ENCODE measurements at places on chromosomes 3 and 15.

DNA sequence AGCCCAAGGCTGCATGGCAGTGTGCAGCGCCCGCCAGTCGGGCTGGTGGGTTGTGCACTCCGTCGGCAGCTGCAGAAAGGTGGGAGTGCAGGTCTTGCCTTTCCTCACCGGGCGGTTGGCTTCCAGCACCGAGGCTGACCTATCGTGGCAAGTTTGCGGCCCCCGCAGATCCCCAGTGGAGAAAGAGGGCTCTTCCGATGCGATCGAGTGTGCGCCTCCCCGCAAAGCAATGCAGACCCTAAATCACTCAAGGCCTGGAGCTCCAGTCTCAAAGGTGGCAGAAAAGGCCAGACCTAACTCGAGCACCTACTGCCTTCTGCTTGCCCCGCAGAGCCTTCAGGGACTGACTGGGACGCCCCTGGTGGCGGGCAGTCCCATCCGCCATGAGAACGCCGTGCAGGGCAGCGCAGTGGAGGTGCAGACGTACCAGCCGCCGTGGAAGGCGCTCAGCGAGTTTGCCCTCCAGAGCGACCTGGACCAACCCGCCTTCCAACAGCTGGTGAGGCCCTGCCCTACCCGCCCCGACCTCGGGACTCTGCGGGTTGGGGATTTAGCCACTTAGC is 4.3 kb downstream of the ISL2 start:
- DNase-seq, result no peak

DNA sequence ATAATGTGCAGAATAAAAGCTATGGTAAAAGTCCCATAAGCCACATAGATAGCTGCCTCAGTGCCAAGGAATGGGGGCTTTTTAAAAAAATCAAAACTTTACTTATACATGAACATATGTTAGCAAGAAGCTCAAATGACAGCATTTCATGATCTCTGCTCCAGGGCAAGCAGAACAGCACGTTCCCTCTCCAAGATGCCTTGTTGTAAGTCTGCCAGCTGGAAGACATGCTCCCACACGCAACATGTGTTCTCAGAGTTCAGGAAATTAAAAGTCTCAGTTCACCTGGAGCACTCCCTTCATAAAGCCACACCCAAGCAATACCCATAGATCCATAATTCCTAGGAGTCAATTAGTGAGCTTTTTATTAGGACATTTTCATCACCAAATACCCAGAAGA is 52.2 kb downstream of the ABI3BP start:
- no peak for DNase-seq

- DNase-seq, result no peak
These were observed 186.4 kb downstream of the ADAMTS9 start for GRCh38 chr3:64501298-64501906.

GRCh38 chr3:188974856-188975599 is 196.7 kb upstream of the TPRG1 start:
- DNase-seq, result no peak

DNA sequence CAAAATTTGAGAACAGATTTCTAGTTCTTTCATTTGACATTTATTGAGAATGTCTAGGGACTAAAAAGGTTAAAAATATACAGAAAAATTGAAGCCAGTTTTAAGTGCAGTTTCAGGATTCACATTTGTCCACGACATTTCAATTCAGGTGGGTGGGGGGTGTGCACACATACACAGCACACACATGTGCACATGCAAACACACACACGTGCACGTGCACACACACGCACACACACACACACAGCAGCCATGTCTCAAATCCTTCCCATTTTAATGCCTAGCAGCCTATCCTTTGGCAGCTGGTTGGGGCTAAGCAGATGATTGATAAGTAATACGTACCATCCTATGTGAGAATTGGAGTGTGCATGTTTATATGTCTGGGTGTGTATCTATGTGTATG is 238.3 kb upstream of the TRIM42 start:
- no peak for DNase-seq

DNA sequence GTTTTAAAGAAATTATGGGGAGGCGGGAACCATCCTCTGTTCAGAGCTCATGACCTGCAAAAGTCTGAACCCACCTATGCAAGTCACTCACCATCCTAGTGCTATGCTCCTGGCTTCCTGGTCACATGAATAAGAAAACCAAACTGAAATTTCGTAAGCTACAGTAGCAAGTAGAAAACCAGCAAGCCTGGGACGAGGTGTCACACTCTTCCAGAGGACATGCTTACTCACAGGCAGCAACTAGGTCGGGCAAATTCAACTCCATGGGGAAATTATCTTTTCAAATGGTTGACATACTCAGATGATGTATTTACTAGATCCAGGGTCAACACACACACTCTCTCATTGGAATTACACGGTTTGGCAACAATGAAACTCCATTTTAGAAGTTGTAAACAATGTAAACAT is 31.3 kb downstream of the LDHAL6B start:
- no peak for DNase-seq

- peak; percentile 37 for DNase-seq
These were observed 30.8 kb upstream of the ARF4 start for GRCh38 chr3:57627976-57628375.

- peak; percentile 51 for DNase-seq
These were observed 614 bp downstream of the CHCHD6 start for GRCh38 chr3:126704494-126705214.

- DNase-seq, result no peak
These were observed 12.3 kb upstream of the KLF13 start for GRCh38 chr15:31314380-31314779.

- DNase-seq, result no peak
These were observed 18.4 kb downstream of the RBP1 start for GRCh38 chr3:139521144-139521543.

DNA sequence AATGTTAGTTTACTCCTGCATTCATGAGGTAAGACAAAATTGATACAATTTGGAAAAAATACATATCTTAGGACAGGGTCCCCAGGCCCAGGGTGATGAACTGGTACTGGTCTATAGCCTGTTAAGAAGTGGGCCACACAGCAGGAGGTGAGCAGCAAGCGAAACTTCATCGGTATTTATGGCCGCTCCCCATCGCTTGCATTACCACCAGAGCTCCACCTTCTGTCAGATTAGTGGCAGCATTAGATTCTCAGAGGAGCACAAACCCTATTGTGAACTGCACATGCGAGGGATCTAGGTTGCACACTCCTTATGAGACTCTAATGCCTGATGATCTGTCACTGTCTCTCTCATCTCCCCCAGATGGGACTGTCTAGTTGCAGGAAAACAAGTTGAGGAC is 880.6 kb downstream of the MCTP2 start:
- no peak for DNase-seq

- DNase-seq, result no peak
These were observed 8.1 kb upstream of the CSPG5 start for GRCh38 chr3:47586746-47587145.

DNA sequence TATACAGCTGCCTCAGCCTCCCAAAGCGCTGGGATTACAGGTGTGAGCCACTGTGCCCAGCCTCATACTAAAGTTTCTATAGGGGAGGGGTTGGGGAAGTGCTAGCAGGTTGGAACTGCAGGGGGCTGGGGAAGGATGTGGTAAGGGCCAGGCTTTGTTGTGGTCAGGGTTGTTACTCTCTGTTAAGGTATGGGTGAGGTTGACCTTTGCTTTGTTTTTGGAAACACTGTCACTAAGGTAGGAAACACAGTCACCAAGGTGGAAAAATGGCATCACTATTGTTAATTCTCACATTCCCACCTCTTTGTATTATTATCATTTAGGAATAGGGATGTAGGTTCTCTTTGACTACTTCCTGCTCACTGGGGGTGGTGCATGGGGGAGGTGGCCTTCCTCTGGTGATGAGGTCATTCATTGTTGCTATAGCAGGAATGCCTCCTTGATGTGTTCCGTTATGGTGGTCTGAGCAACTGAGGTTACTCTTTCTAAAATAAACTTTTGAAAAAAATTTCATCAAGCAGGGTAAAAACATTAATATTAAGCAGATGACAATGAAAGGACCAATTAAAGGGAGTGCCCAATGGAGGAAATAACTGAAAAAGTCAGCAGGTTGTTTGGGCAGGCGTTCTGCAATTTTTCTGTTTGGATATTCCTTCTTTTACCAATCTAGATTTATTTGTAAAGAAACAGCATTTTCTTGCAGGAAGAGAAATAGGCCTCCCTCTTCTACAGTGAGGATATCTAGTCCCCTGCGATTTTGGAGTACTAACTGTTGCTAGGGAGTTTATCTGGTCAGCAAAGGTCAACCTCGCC is 150.5 kb downstream of the WDR76 start:
- DNase-seq, result no peak

- DNase-seq, result no peak
These were observed 50.2 kb upstream of the THBS1 start for GRCh38 chr15:39530480-39531342.

DNA sequence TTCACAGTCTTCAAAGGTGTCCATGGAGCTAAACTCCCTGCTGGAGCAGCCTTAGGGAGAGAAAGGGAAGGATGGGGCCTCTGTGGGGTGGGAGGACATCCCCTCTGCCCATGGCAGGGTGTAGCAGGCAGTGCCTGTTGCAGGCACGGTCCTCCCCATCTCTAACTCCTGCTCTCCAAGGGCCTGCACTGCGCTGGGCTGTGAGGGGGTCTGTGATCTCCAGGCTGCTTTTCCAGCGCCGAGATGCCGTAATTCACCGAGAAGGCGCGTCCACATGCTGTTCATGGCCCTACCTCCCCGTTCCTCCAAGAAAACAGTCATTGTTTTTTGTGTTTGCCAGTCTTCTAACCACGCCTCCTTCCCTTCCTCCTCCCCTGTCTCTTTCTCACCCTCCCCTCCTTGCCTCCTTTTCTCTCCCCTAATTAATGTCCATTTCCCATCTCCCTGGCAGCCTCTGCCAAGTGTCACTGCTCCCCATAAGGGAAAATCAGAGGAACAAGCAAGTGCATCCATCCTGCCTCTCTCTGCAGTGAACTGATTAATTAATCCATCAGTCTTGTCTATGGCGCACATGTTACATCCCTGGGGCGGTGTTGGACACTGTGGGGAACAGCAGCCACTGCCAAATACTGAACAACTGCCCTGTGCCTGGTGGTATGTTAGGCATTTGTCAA is 17.7 kb upstream of the LAMP3 start:
- DNase-seq, result no peak

DNA sequence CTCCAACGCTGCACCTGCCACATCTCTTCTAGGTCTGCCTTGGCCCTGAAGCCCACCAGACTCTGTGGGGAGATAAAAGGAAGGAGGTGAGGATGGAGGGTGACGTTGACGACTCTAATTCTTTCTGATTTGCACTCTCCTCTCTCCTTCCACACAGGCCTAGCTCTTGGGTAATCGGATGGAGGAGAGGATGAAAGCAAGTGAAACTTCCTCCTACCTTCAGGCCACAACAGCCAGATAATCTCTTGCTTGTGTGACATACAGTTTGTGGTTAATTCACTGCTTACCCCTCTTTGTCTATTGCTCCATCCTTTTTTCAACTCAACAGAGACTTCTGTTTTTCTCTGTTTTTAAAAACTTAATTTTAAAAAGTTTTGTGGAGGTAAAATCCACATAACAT is 208.1 kb downstream of the SV2B start:
- no peak for DNase-seq

DNA sequence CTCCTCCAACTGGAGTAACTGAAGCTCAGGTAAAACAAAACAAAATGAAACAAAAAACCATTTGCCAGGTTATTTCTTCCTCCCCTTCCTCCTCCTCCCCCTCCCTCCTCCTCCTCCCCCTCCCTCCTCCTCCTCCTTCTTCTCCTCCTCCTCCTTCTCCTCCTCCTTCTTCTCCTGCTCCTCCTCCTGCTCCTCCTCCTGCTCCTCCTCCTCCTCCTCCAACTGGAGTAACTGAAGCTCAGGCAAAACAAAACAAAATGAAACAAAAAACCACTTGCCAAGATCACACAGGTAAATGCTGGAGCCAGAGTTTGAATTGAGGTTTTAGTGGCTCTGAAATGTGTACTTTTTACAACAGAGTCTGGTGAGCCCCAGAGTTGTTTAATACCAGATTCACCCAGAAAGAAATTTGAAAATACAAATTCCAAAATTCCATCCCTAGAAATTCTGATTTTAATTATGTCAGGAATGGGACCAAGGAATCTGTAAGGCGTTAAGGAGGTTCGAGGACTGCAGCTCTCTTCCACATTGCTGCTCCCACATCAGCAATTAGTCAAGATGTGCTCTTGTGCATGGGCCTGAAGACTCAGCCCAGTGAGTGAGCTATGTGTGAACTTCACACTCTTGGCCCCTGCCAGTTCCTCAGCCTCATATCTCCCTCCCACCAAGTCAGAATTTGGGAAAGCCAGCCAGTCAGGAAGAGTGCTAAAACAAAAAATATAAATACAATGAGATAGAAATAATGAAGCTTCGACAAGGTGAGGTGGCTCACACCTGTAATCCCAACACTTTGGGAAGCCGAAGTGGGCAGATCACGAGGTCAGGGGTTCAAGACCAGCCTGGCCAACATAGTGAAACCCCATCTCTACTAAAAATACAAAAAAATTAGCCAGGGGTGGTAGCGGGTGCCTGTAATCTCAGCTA is 31.6 kb upstream of the ZNF770 start:
- no peak for DNase-seq

DNA sequence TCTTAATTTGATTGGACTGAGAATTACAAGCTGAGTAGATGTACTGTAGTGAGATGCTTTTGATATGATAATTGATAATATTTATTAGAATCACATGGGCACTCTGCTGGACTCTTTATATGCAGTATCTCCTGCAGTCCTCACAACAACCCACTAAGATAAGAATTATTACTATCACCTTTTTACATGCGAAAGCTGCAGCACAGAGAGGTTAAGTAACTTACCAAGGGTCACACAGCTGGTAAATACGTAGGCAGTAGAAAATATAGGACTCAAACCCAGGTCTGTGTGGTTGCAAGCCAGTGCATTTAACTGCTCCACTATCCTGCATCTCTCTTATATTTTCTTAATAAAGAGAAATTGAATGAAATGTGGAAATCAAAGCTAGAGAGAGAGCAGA is 392.8 kb upstream of the RORA start:
- DNase-seq, result no peak

DNA sequence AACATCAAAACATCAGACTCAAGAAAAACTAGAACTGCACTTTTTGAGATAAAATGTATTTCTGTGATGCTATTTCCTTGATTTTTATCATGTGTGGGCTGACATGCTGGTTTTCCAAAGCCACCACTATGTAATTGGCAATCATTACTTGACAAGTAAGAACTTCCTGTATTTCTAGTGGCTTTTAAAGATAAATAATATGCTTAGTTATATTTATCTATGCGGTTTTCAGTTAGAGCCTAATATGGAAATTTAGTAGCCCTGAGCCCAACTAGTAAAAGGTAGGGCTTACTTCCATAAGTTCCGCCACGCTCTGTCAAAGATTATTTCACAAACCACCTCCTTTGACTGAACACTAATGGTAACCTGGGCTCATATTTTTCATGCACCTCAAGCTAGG is 91.6 kb downstream of the PPARG start:
- no peak for DNase-seq

DNA sequence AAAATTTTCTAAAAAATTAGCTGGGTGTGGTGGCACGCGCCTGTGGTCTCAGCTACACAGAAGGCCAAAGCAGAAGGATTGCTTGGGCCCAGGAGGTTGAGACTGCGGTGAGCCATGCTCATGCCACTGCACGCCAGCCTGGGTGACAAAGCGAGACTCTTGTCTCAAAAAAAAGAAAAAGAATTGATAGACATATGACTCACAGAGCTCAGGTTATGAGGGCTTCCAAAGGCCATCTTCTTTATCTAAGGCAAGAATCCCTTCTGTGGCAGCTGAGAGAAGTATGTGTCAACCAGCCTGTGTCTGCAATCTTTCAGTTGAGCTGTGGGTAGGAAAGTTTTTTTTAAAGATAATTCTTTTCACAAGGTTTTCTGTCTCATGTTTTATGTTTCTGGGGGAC is 53.9 kb downstream of the MRPS25 start:
- DNase-seq, result no peak

All from NCI-H2081 (cell line).